Right atrium auricular region (tissue), 2 donors: ENCODE measurements at places on chromosomes 3 and 15. TPM values are rescaled to one million over a fixed set of nuclear protein-coding genes. Genes with fewer than 3 reads are reported as not detected.

- H3K27me3 ChIP-seq: no peaks in the 10 kb centered on the region
- H3K36me3 ChIP-seq: no peaks in the 10 kb centered on the region
- no peak overlapping the region for H3K4me3 ChIP-seq
- no peak overlapping the region for H3K27ac ChIP-seq
- H3K4me1 ChIP-seq: peaks cover 5% of the 10 kb centered on the region
- DNase-seq: no peak
Observed at GRCh38 chr3:172716476-172716875, 5.6 kb upstream of the NCEH1 start.

The FAM3D gene
- total RNA-seq: not detected

The PSMD6 gene
- total RNA-seq: 74.5 TPM

The COL6A5 gene
- total RNA-seq: not detected

The PLCH1 gene
- total RNA-seq: 1.5 TPM
